ENCODE measurements at places on chromosomes 12 and 14.

DNA sequence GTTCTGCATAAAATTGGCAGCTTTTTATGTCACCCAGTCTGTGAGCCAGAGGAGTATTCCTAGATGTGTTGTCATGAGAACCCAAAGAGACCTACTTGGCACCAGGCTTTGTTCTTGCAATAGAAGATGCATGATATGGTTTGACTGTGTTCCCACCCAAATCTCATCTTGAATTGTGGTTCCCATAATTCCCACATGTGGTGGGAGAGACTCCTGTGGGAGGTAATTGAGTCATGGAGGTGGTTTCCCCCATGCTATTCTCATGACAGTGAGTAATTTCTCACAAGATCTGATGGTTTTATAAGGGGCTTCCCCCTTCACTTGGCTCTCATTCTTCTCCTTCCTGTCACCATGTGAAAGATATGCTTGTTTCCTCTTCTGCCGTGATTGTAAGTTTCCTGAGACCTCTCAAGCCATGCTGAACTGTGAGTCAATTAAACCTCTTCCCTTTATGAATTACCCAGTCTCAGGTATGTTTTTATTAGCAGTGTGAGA lies 572.0 kb upstream of the ATP2B1 start:
- DNase-seq = peak; percentile 32

GRCh38 chr14:56660677-56661389 lies 81.2 kb downstream of the TMEM260 start:
- DNase-seq = no peak

DNA sequence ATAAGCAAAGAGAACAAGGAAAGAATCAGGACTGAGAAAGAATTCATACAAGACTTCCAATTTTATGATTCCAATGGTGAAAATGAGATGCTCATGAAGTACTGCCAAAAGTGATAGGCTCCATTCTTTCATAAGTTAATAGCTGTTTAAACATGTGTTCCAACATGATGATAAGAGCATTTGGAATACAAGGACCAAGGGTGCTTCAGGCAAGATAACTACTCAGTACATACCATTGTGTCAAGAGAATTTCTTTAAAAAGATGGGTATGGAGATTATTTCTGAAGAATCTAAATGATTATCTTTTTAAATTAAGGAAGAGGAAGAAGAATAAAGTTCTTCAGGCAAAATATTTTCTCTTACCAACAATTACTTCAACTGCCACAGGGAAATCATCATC lies 258.1 kb downstream of the MED13L start:
- no peak for DNase-seq

- DNase-seq = no peak
Observed at GRCh38 chr12:47735649-47736048, 10.4 kb upstream of the ENDOU start.

GRCh38 chr12:54304187-54304810 lies 3.5 kb upstream of the NFE2 start:
- DNase-seq = no peak

- DNase-seq = peak; percentile 28
Observed at GRCh38 chr14:53539489-53540126, 386.5 kb upstream of the DDHD1 start.

DNA sequence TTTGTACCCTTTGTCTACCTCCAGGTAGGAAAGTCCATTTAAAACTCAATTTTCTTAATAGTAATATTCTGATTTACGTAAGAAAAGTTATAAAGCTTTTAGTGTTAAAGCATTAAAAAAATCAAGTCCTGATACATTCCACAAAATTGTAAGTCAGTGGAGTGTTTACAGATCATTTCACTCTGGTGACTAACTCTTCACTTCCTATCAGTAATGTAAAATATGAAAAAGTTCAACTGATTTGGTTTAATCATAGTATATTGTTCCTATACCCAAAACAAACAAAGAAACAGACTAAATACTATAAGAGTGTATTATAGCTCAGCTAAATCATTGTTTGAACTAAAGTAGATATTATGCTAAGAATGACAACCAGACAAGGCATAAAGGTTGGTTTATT lies 85.9 kb downstream of the VEZT start:
- DNase-seq = no peak

DNA sequence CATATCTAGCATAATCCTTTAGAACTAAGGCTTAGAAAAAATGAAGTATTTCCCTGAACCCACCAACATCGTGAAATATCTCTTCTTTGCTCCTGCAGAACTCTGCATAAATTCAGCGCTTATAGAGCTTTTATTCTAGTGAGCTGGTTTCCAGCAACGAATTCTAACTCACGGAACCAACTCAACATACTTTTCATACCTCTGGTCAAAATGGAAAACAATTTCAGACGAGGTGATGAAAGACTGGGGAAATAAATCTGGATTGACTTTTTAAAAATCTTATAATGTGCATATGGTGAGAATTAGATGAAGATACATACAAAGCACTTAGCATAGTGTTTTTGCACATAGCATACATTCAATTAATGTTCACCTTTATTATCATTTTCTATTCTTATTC lies 62.6 kb upstream of the BBS10 start:
- no peak for DNase-seq

DNA sequence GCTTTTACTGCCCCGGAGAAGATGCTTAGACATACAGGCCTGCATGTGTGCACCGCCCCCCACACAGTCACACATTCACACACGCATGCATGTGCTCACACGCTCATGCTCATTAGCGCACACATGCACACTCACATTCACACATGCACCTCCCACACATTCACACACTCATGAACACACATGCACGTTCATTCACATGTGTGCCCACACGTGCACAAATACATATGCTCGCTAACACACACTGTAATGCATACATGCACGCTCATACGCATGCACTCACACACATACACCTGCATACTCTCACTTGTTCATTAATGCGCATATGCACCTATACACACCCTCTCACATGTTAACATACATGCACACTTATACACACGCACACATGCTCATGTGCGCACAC lies 21.9 kb downstream of the TMEM132C start:
- DNase-seq = no peak

GRCh38 chr14:100633406-100633805 lies 46.2 kb upstream of the BEGAIN start:
- no peak for DNase-seq

DNA sequence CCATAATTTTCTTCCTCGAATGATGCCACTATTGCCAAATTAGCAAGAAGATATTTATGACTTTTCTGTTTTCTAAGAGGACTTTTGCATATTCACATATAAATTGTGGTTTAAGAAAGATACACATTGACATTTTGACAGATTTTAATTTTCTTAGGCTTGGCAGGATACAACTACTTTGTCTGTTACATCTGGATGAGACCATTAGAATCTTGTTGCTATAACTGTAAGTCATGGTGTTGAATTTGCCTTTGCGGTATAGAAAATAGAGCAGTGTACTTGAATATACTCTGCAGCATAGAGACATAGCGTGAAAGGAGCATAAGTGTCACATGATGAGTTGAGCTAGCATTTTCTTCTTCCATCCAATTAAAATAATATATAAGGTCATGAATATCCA lies 169.3 kb downstream of the FUT8 start:
- DNase-seq = no peak

GRCh38 chr12:89710873-89711750 lies 2.5 kb upstream of the ATP2B1 start:
- DNase-seq = no peak

GRCh38 chr12:84069699-84070098 lies 842.9 kb downstream of the SLC6A15 start:
- DNase-seq = no peak

DNA sequence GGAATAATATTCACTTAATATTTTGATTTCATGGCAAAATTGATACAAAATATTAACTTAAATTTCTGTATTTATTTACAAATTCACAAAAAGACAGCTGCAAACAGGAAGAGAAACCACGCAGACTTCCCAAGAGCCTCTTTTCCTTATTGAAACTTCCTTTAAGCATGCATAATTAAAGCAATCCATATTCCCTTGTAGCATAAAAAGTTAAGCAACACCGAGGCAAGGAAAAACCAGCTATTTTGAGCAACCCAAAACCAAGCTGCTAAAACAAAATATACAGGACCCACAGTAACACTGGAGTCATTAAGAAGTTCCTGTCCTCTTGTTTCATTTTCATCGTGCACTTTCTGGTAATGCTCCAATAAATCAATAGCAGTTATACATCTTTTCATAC lies 58.0 kb downstream of the EEA1 start:
- no peak for DNase-seq

GRCh38 chr12:94603434-94604365 lies 46.7 kb downstream of the TMCC3 start:
- peak; percentile 60 for DNase-seq

DNA sequence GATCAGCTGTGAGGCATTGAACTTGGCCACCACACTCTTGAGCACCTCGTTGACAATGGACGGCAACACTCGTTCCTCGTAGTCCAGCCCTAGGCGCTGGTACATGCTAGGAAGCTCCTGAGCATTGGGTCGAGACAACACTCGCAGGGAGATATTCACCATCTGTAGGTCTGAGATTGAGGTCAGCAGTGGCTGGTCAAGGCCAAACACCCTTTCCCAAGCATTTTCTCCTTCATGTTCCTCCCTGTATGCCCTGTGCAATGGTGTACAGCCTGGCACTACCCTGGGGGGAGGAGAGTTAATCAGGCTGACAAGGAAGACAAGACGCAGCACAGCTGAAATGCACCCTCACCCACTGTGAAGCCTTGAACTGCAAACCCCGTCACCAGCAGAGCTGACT lies 2.0 kb downstream of the PHB2 start:
- DNase-seq = no peak

DNA sequence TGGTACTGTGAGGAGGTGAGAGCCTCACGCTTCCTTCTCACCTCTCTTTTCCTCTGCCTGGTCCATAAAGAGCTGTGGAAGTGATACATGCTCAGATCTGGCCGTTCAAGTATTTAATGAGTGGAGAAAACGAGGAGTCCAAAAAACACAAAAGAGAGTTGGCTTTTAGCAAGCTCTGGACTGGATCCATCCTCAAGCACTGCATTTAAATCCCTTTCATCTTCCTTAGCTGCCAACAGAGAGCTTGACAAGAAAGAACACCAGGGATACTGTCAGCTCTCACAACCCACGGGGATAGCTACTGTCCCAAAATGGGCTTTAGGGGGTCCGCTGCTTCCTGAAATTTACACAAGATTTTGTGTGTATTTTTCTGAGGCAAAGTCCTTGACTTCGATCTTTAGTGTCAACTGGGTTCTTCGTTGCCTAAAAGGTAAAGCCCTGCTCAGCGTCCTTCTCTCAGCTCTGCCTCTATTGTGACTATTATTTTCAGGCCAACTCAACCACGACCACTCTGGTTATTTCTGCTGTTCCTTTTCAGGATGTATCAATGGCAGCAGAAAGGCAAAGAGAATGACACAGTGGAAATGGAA lies 120.9 kb downstream of the TMTC1 start:
- no peak for DNase-seq

DNA sequence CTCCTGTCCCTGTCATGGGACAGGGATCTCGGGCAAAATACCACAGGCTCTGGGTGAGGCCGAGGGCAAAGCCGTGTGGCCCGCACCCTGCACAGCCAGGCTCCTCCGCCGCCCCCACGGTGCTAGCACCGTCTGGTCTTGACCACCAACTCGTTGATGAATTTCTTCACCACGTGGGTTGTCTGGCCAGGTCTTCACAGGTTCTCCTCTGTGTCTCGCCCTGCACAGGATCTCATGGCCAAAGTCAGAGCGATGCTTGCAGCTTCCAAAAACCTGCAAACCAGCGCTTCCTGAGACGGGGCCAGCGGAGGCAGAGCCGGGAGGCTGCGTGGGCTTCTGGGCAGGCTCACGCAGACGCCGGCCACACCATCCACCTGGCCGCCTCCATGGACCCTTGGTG lies 29.0 kb upstream of the MMP17 start:
- DNase-seq = no peak

GRCh38 chr12:68375756-68376695 lies 43.9 kb upstream of the MDM1 start:
- DNase-seq = no peak

DNA sequence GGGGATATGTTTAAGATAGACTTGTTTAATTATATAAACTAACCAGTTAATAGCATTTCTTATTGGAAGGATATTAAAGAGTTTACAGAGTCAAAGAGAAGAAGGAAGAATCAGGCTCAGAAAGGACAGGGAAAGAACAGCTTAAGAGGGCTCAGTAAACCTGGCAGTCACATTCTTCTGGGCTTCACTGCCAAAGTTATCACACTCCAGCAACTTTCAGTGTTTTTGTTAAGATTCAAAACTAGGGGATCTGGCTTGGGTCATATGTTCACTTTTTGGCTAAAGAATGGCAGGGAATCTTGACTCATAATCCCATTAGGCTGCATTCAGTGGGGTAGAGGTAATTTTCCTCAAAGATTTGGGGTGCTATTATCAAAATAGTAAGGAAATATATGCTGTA lies 312.3 kb downstream of the RAD51B start:
- DNase-seq = no peak

DNA sequence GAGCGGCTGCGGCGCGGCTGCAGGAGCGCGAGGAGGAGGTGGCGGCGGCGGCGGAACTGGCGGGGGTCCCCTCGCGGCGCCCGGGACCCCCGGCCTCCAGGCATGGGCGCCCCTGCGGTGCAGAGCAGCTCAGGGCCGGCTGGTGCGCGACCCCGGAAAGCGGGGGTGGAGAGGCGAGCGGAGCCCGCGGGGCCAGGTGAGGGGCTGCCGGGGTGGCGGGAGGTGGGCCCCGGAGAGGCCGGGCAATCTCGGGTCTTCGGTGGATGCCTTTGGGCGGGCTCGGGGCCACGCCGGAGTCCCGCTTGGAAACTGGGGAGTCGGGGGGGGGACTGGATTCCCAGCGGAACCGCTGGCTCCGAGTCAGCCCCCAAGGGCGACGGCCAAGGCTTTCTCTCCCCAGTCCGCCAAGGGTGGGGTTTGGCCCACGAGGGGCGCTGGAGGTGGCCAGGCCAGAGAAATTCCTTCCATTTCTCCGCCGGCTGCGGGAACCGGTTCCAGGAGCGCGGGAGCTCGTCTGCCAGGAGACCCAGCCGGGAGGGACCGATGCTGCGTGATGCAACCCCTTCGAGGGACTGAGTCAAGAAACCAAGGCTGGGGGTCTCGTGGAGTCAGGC lies 13.9 kb upstream of the NR4A1 start:
- no peak for DNase-seq

DNA sequence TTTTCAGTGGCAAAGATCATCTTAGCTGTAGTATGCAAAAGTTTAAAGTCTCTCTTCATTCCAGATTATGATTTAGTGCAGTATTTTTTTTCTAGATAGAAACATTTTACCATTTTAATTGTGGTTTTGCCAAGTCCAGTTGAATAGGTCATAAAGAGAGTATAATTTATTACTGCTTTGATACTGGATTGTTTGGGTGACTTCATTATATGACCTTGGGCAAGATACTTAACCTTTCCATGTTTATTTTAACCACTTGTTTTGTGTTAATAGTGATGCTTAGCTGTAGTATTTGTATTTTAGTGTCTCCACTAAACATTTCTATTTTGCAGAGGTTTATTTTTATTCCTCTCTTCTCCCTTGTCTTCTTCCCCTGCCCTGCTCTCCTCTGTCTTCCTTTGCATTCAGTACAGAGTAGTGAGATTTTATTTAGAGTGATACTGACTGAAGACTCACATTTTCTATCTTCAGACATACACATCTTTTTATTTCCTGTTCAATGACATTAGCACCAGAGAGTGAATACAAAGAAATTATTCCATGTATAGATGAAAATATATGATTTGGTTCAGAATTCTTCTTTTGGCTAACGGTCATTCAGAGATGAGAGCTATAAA lies 215.2 kb downstream of the ERC1 start:
- no peak for DNase-seq

- DNase-seq = no peak
Observed at GRCh38 chr12:113643177-113643974, 171.7 kb upstream of the LHX5 start.

GRCh38 chr12:1972856-1973317 lies 31.4 kb downstream of the DCP1B start:
- DNase-seq = no peak
